CD4-positive, alpha-beta T cell treated with Interleukin-4 for 4 hours (primary cell): ENCODE measurements at places on chromosomes 2 and 18.

- DNase-seq: peak; percentile 62
Observed at GRCh38 chr2:101310834-101311695, 2.6 kb upstream of the RNF149 start.

GRCh38 chr2:218962859-218963492 is 3.5 kb downstream of the CDK5R2 start:
- no peak for DNase-seq

DNA sequence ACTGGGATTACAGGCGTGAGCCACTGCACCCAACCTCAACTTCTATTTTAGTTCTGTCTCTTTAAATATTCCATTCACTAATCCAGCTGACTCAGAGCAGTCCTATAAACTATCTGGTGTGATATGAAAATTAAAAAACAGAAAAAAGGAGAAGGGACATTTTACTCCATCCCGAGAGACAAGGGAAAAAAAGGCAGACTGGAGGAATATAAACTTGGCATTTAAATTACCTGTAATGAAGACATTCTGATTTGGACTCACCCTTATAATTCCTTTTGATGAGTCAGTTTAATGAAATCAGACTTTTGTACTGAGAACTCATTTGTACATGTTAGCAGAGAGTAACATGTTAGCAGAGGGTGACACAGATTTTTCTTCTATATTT is 74.8 kb upstream of the RIOK3 start:
- no peak for DNase-seq

- DNase-seq: no peak
Observed at GRCh38 chr18:63141778-63142176, 177.8 kb downstream of the BCL2 start.

DNA sequence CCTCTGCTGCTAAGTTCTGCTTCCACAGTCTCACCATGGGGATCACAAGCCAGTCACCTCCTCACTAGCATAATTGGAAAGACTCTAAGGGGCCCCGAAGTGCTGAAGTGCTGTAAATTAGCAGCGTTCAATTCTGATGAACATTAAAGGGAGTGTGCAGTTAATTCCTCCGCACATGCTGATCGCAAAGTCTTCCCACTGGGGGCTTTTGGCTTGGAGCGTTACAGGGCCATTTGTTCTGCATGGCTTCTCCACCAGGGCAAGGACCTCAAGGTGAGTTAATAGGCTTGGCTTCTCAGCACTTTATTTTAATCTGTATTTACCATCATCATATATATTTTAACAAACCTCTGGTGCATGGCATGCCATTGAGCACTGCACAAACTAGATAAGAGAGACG is 216.3 kb upstream of the PARD3B start:
- DNase-seq: no peak

- no peak for DNase-seq
Observed at GRCh38 chr2:232126301-232127099, 165.0 kb downstream of the DIS3L2 start.
